GM03348 (cell line): ENCODE measurements at places on chromosomes 13 and 19.
A peak's percentile ranks its signal among the peaks of the same experiment; 100 is the strongest.

- DNase-seq: no peak
Observed at GRCh38 chr19:8484331-8484894, 18.0 kb downstream of the PRAM1 start.

GRCh38 chr19:39413911-39414608, 1.6 kb downstream of the PLEKHG2 start:
- peak; percentile 63 for DNase-seq

DNA sequence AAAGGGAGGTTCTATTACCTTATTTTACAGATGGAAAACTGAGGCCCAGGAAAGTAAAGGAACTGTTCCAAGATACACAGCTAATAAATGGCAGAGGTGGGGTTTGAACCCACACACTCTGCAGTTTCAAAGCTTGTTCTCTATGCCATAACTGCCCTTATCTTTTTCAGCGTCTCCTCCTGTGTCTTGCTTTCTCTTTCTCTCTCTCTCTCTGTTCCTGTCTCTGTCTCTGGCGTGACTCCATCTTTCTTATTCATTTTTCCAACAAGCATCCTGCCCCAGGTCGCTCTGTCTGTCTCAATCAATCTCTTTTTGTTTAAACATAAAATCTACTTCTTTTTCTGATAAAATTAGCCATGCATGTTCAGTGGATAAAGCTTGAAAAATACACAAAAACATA, 3.2 kb upstream of the IFNL4 start:
- DNase-seq: no peak

DNA sequence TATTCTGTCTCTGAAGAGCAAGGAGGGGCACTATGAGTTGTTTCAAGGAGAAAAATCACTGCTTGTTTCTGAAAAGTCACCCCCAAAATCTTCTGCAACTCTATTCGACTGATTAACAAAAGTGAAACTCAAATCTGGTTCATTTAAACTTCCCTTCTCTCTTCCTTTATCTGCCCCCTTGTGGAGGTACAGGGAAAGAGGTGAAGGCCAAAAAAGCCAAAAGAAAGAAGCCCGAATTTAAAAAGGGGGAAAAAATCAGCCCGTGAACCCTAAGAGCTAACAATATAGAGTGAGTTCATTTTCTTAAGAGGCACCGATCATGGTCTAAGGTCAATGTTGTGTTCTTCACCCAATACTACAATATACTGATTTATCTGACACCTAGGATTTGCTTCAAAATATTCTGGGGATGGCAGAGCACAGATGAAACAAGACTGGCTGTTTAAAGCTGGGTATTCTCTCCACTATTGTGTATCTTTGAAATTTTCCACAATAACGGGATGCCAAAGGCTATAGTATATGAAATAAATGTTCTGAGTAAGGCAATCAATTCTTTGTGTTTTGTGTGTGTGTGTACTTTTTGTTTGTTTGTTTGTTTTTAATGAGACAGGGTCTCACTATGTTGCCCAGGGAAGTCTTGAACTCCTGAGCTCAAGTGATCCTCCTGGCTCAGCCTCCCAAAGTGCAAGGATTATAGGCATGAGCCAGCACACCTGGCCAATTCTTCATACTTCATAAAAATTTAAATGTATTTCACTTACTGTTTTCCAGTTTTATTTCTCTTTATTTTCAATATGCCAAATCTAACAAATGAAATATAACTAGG, 55.0 kb upstream of the EEF1AKMT1 start:
- peak; percentile 57 for DNase-seq

GRCh38 chr19:47258895-47259555, 2.7 kb downstream of the CCDC9 start:
- DNase-seq: no peak

DNA sequence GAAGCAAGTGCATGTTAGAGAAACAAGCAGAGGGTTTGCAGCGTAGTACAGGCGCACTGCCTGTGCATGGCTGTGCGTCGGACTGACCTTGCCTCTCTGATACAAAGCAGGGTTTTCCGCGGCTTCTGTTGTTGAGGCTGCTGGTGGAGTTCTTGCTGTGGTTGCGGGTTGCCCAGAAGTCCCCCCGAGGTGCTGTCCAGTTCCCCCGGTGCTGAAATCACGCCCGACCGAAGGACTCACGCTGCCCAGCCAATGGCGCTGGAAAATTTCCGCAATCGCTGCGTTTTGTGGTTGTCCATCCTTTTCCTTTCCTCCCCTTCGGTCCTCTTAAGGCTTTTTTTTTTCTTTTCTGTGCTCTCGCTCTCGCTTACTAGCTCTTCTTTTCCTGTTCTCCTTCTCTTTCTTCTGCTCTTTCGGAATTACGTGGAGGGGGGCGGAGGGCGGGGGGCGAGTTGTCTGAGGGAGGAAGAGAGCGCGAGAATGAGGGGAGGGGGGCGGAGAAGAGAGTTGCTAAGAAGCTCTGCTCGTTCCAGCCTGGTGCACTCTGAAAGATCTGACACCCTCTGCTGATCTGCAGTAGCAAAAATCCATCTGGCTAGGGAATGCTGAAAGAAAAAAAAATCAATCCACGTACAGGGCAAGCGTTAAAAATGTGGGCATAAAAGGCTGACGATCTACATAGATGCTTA, at the start of gene SLITRK1:
TSS of gene SLITRK1 (minus strand) at position 558 of the 689 bp plus-strand sequence. CDS start 967 bp downstream, outside the sequence.
- peak; percentile 81 for DNase-seq

DNA sequence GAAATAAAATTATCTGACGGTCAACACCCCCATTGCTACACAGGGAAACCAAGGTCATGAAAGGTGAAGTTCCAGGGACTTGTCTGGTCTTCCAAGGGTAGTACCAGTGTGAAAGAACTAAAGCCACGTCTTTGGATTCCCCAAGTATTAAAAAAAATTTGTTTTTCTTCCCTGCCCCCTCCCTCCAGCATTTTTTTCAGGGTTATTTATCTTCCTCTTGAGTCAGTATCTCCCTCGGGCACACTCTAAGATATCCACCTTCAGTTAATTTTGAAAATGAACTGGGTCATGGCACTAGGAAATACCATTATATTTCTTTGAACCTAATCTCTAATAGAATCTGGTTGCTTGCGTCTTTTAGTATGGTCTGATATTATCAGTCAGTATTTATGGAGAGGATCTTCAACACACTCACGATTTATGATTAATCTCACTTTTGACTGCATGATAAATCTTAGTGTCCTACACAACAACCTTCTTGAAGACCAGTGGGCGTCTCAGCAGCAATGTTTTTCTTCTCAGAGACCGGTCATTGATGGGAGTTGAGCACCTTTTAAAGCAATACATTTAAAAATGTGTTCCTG, 9.1 kb downstream of the ATP8A2 start:
- DNase-seq: no peak

- no peak for DNase-seq
Observed at GRCh38 chr19:19202707-19203011, 555 bp downstream of the NR2C2AP start.
